ENCODE measurements at places on chromosomes 2 and 18. TPM values are rescaled to one million over a fixed set of nuclear protein-coding genes. Genes with fewer than 3 reads are reported as not detected.

Gene IL1R1
- 0.65 TPM for total RNA-seq

Gene EVX2
- total RNA-seq = not detected

Gene SALL3
- total RNA-seq = not detected

Gene IL37
- not detected for total RNA-seq

Gene UCN
- 0.46 TPM for total RNA-seq

Gene RGPD8
- total RNA-seq = 16.3 TPM

Data from epithelial cell of umbilical artery (primary cell).